ENCODE measurements at places on chromosomes 3 and 15.

GRCh38 chr3:68045976-68046375 is 391.6 kb upstream of the SUCLG2 start:
- no peak for DNase-seq

DNA sequence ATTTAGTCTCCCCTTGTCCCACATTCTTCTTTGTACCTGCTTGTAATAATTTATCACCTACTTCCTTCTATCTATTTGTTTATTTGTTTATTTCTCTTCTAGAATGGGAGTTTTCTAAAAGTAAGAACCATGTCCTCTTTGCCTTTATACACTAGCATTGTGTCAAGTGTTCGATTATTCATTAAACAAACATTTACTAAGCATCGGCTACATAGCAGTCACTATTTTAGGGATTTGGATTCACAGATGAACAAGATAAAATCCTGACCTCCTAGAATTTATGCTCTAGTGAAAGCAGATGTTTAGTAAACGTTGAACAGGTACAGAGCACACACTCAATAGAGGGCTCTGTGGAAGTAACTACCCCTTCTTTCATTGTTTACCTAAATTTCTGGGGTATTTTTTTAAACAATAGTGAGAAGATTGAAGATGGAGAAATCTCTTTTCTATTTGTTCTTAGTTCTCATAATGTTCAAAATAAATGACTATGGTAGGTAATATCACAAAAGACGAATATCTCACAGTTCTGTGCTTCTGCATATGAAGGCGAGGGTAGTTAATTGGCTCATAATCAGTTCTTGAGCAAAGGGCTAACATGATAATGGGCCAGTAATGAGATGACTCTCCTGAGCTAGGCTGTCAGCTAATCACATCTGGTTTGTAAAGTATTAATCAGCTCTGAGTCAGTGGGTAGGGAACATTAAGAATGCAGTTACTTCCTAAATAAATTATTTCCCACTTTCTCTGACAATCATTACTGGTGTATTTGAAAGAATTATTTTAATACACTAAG is 111.9 kb downstream of the SLC9A9 start:
- no peak for DNase-seq

- peak; percentile 36 for DNase-seq
Observed at GRCh38 chr15:38991126-38991525, 426.5 kb upstream of the RASGRP1 start.

- DNase-seq = no peak
Observed at GRCh38 chr15:65896236-65896635, 26.9 kb downstream of the RAB11A start.

DNA sequence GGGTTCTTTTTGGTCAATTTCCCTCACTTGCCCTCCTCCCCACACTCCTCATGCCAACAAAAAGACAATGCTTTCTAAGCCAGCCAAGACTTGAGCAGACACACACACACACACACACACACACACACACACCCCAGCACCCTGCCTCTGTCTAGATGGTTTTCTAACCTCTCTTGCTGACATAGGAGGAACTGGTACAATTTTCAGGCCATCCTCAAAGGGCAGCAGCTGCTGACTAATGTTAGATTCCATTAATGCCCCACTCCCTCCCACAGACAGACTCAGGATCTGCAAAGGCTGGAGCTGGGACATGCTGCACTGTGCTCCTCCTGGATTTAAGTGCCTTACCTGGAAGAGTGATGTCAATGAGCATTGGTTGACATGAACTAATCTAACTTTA is 438.4 kb downstream of the OCA2 start:
- DNase-seq = no peak

DNA sequence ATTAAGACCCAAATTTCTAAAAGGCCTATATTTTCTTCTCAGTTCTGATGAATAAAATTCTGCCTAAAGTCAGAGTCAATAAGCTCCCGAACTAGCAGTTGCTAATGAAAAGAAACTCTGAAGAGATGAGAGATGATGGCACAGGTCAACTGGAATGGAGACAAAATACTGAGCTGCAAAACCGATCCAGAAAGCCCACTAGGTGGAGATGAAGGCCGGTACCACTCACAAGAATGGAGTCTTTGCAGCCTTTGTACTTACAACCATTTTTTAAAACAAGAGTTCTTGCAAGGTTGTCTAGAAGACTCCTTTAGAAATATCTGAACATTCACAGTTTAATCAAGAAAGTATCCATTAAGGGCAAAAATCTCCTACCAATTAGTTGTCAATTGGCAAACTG is 119.9 kb upstream of the TJP1 start:
- peak; percentile 71 for DNase-seq

- no peak for DNase-seq
Observed at GRCh38 chr3:139557041-139557440, 17.5 kb upstream of the RBP1 start.

DNA sequence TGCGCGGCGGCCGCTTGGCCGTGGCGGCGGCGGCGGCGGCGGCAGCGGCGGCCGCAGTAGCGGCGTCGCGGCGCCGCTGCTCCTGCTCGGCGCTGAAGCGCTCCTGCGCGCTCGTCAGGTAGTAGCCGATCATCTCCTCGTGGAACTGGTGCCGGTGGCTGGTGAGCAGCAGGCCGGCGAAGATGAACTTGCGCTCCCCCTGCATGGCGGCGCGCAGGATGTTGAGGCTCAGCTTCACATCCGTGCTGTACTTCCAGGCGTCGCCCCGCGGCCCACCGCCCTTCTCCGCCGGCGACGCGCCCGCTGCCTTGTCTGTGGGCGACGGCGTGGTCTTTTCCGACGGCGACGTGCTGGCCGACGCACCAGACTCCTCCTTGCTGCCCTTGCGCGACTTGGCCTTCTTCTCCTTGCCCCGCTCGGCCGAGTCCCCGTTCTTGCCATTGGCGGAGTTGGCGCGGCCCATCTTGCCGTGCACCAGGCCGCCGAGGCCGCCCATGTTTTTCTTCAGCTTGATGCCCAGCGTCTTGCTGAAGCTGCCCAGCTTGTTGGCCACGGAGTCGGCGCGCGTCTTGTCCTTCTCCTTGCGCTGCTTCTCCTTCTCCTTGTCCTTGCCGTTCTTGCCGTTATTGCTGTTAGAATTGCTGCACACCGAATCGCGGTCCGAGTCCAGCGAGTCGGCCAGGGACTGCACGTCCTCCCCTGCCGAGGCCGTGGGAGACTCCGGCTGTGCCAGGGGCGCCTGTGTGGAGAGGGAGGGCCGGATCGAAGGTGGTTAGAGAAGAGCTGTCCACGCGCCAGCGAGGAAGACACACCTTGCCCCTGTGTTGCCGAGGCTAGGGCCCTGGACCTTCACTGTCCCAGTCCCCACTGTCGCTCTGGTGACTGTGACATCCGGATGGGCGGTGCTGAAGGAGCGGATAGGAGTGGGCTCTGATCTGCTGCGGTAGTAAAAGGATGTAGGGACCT is 157.6 kb downstream of the KLF13 start:
- DNase-seq = no peak

GRCh38 chr3:14289590-14290461 is 111.2 kb downstream of the LSM3 start:
- no peak for DNase-seq

DNA sequence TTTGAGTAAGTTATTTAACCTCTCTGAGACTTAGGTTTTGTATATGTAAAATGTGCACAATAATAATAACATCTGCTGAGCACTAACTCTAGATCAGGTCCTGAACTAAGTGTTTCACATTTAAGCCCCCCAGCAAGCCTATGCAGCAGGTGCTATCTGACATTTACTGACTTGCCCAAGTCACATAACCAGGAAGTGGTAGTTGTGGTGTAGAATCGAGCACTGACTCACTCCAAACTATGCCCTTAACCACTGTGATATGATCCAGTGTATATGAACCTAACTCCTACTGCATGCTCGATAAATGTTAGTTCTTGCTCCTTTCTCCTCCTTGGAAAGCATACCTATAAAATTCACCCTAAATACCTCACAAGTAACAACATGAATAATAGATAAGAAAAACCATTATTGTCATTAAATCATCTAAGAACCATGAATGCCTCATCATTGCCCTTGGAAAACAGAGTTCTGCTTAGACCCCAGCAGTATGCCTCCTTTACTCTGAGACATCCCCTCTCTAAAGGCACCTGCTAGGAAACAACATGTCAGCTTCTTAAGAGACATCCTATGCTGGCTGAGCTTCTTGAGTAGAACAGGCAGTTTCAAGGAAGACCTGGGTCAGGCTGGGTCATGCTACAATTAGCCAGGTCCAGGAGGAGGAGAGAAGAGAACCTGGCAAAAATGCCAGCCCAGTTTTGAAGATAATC is 3.0 kb upstream of the SHC4 start:
- DNase-seq = no peak

GRCh38 chr3:170502297-170502696 is 83.6 kb downstream of the SLC7A14 start:
- DNase-seq = no peak

DNA sequence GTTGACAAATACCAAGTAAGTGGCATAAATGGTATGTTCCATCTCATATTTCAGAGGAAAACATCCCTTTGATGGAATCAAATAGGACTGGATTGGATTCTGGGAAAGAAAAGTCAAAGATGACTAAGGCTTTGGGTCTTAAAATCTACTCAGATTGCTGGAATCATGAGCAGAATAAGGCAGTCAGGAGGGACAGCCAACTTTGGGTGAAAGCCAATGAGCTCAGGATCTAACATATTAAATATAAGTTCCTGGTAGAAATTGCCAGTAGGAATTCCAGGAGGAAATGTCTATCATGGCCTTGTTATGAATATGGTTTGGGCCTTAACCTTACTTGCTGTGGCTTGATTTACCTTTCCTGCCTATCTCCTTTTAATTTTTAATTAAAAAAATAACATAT is 55.3 kb downstream of the ISL2 start:
- no peak for DNase-seq

- DNase-seq = no peak
Observed at GRCh38 chr15:79874242-79874641, 22.6 kb downstream of the MTHFS start.

GRCh38 chr15:38530113-38530512 is 34.5 kb downstream of the RASGRP1 start:
- DNase-seq = no peak

DNA sequence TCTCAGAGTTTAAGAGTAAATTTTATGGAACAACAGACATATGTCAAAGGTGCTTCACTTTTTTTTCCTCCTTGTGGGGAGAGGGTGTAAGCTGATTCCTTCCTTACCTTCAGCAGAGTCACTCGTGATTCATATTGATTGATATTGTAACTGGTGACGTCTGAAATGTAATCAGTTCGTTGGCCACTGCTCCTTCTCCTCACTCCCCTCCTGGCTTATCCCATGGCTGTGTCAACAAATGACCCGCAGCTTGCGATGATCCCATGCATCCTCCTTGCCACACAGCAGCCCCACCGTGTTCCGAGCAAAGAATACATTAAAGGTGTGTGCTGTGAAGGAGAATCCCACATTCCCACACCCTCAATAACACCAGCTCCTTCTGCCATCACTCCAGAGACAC is 7.3 kb downstream of the MGLL start:
- no peak for DNase-seq

- no peak for DNase-seq
Observed at GRCh38 chr3:188926741-188927511, 244.8 kb upstream of the TPRG1 start.

DNA sequence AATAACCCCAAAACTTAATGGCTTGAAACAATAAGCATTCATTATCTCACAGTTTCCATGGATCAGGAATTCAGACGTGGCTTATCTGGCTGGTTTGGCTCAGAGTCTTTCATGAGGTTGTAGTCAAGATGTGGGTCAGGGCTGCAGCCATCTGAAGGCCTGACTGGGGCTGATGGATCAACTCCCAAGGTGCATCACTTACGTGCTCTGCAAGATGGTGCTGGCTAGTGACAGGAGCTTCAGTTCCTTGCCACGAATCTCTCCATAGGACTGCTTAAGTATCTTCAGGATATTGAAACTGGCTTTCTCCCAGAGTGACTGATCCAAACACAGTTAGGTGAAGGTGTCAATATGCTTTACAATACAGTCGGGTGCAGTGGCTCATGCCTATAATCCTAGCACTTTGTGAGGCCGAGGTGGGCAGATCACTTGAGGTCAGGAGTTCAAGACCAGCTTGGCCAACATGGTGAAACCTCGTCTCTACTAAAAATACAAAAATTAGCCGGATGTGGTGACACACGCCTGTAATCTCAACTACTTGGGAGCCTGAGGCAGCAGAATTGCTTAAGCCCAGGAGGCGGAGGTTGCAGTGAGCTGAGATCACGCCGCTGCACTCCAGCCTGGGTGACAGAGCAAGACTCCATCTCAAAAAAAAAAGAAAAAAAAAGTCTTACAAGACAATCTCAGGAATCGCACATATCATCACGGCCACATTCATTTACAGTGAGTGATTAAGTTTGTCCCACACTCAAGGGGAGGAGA is 28.5 kb upstream of the PTPRG start:
- DNase-seq = no peak

DNA sequence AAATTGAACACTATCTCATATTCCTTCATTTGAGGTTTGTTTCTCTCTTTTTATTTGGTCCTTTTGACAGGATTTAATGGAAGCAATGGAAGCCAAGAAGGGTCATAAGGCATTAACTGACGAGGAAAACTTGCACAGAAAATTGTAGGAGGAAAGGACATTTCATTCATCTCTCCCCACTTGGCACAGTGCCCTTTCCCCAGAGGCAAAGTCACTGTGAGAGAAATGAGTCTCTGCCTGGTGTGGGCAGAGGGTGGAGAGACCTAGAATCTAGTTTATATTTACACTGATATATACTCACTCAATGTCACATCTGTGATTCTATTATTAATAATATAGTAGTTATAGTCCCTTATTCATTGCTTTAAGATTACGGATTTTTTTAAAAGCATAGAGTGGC is 324.6 kb upstream of the IL12A start:
- no peak for DNase-seq

- DNase-seq = no peak
Observed at GRCh38 chr15:37693926-37694325, 240.5 kb upstream of the TMCO5A start.

GRCh38 chr3:71602256-71602655 is 18.7 kb upstream of the FOXP1 start:
- no peak for DNase-seq

GRCh38 chr3:184594371-184595001 is 32.9 kb downstream of the EPHB3 start:
- DNase-seq = no peak

GRCh38 chr3:8607234-8608040 is 37.2 kb downstream of the SSUH2 start:
- DNase-seq = peak; percentile 64

DNA sequence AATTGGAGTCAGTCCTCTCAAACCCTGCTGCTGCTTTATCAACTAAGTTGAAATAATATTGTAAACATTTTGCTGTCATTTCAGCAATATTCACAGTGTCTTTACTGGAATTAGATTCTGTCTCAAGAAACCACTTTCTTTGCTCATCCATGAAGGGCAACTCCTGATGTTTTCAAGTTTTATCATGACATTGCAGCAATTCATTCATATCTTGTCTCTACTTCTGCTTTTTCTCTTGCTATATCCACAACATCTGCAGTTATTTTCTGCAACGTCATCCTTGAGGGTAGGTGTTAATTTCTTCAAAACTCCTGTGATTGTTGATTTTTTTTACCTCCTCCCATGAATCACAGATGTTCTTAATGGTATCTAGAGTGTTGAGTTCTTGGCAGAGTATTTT is 181.6 kb downstream of the EPHA6 start:
- DNase-seq = no peak

- DNase-seq = no peak
Observed at GRCh38 chr3:144590854-144591253, 619.2 kb downstream of the DIPK2A start.

GRCh38 chr3:66037986-66038369 is 740 bp downstream of the MAGI1 start:
- DNase-seq = peak; percentile 9

Data from Ammon's horn (tissue), 1 donor.